ENCODE measurements at places on chromosomes 3 and 15.

DNA sequence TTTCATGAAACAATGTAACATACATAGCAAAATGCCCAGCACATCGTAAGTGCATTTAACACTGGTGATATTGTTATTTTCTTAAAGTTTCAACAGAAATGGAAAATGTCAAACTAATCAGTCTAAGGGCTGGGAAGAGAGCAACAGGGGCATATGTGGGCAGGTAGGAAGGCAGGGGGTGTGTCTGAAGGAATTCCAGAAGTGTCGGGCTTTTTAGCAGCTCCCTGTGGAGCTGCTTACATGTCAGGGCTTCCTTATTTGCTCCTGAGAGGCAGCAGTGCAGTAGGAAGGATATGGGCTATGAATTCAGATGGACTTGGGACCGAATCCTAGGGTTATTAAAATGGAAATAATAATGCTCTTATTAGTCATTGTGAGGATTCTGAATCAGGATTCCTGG lies 311.6 kb downstream of the CLSTN2 start:
- DNase-seq: no peak

- DNase-seq: no peak
These were observed 826 bp downstream of the LRRC58 start for GRCh38 chr3:120348065-120348990.

GRCh38 chr3:30321065-30321464 lies 285.3 kb upstream of the TGFBR2 start:
- no peak for DNase-seq

DNA sequence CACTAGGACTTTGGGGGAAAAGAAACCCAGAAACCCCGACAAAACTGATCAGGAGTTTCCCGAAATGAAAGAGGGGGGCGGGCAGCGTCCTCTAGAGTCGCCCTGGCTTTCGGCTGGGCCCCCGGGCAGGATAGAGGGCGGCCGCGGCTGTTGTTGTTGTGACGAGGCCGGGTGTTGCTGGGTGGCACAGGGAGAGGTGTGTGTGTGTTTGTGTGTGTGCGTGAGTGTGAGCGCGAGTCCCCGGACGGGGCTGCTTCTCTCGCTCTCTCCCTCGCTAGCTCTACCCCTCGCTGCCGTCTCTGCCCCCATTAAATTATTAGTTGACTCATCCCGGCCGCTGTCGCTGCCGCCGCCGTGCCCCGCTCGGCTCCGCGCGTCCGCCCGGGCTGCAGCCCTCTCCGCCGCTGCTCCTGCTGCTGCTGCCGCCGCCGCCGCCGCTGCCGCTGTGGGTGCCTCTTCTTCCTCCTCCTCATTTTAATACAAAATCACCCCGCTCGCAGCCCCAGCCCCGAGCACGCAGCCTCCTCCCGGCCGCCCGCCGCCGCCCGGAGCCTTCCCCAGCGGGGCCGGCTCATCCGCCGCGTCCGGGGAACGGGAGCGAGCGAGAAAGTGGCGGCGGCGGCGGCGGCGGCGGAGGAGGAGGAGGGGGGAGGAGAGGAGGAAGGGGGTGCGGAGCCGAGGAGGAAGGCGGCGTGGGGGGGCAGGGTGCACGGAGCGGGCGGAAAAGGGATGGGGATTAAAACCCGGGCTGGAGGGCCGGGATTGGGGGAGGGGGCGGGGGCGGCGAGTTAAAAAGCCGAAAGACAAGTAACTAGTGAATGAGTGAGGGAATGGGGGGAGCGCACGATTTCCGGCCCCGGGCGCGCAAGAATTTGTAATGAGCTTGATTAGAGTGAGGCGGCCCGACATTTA lies at the start of gene SATB1:
Gene SATB1 (minus strand): TSS at position 611 of the 912 bp plus-strand sequence. CDS start 4,372 bp downstream, outside the sequence.
- DNase-seq: no peak

GRCh38 chr3:160797356-160797755 lies 41.3 kb downstream of the PPM1L start:
- DNase-seq: no peak

DNA sequence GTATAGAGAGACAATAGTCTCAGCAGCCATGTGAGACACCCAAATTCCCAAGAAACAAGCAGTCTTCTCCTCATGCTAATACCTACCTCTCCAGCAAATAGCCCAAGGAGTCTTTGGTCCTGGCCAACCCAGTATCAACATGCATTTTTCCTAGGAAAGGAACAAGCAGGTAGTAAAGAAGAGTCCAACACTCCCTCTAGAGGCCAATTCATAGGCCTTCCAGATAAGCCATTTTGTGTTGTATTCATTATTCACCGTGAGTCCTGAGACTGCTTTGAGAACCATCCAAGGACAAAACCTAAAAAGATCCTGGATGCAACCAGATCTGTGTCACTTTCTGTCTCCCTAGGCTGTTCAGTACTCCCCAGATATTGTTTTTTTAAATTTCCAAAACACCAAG lies 63.6 kb upstream of the SNTN start:
- no peak for DNase-seq

GRCh38 chr15:62452667-62453066 lies 287.6 kb upstream of the C2CD4B start:
- no peak for DNase-seq

DNA sequence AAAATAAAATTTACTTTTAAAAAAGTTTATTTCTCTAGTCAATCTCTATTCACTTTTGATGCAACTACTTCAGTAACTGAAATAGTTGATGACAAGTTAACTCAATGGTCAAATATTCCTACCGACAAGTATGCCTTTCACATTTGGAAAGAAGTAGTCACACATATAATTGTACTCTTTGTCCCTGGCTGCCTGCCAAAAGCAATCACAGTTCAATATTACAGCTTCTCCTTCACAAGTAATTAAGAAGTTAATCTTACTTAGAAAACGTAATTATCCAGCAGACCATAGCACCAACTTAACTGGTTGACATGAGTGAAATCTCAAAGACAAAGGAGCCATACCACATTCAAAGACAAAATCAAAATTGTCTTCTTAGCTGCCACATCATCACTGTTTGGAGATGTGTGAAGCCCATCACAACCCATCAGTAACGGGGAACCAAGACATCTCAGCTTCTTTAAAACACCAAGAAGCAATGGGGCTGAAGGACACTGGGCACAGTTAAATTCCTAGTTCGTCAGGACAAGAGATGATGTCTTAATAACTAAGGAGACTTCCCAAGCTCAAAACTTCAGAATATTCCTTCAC lies 86.1 kb downstream of the PLCH1 start:
- no peak for DNase-seq

DNA sequence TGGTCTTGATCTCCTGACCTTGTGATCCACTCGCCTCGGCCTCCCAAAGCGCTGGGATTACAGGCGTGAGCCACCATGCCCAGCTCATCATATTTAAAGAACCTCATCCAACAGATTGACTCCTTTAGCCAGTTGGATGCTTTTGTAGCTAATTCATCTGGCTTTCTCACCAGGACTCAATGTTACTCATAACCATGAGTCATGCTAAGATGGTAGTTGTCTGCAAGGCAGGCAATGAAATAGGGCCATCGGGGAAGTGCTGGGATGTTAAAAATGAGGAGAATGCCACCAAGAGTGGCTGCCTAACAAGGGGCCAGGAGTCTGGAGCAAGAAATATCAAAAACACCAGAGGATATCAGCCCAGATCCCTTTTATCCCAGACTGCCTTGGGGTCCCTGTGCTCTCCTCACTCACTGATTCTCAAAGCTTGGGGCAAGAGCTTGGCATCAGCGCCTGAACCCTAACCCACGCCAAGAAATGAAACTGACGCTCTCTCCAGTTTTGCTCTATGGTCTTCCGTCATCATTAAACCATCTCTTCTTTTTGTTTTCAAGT lies 7.4 kb upstream of the PCOLCE2 start:
- DNase-seq: no peak

DNA sequence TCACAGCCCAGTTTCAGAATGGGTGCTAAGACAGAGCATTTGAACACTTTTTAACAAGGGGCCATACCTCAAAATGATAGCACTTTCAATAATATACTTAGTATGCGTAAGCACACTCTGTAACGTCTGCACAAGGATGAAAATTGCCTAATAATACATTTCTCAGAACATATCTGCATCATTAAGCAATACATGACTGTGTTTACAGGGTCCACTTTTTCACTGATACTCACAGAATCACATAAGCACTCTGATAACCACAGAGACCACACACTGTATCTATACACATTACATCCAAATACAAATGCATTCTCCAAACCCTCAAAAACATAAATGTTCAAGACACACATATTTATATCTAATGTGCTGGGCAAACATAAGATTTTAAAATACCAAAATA lies 79.8 kb downstream of the NR1I2 start:
- no peak for DNase-seq

GRCh38 chr3:36596419-36596818 lies 167.9 kb downstream of the DCLK3 start:
- no peak for DNase-seq

DNA sequence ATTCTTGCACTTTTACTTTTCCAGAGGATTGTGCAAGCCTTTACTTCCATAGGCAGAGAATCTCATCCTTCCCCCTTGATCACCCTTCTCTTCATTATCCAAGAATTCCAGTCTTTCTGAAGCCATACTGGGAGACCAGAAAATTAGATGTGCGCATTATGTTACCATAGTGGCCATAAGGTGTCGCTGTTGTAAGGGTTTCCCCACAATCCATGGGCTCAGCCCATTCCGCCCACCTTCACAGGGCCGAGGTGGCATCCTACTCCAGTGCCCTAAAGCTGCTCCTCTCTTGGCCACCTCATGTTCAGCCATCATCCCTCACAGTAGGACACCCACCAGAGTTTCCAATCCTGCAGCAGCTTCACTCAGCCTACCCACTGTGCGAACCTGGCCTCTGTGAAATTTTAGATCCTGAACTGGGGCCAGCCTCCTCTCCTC lies 35.0 kb downstream of the CTSH start:
- DNase-seq: no peak

DNA sequence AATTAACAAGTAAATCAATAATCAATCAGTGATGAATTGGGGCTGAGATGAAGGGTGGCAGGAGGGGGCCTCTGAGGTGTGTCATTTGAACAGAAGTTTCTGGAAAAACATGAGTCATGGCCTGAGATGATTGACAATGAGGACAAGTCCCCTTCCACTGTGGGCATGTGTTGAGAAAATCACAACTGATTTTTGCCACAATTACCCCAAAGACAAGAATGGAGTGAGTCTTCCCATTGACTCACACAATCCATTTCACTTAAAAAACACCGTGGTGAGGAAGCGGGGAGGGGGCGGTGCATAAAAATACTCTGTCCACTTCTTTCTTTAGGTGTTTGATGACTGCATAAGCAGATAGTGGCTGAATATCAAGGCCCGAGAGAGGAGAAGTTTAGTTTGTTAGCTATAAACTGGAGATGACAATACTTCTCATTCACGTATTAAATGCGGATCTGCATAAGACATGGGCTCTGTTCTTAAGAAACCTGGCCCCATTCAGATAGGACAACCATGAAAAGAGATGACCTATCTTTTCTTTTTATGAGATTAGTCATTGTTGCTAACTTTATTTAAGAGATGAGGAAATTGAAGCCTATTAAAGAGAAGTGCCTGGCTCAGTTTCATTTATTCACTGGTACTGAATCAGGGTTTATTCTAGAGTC lies 34.7 kb downstream of the SHC4 start:
- no peak for DNase-seq

- no peak for DNase-seq
These were observed 26.6 kb upstream of the B3GNT5 start for GRCh38 chr3:183226333-183226890.

GRCh38 chr3:8147711-8148110 lies 353.9 kb upstream of the LMCD1 start:
- no peak for DNase-seq

DNA sequence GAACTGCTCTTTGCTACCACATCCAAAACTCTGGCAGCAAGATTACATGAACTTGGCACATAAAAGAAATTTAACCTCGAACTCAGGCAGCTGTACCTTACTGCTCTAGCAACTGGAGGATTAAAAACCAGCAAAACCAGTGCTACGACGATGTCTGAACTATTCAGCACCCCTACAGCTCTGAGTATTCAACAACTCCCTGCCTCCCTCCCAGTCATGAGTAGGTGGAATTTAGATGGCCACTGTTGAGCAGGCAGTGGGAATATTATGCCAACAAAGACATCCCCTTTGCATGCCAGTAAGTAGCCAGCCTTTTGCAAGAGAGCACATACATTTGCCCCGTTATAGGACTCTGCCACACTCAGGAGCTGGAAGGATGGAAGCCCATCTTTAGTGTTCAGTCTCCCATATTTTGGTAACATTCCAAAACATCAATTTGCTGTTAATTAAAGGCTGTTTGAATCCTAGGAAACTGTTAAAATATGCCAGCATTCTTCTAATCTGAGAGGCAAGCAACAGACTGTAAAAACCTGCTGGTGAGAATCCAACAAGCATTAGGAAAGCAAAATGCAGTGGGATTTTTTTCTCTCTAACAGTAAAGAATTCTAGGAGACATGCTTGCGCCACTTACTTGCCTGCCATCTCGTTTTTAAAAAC lies 85.4 kb downstream of the ZNF385D start:
- DNase-seq: no peak

DNA sequence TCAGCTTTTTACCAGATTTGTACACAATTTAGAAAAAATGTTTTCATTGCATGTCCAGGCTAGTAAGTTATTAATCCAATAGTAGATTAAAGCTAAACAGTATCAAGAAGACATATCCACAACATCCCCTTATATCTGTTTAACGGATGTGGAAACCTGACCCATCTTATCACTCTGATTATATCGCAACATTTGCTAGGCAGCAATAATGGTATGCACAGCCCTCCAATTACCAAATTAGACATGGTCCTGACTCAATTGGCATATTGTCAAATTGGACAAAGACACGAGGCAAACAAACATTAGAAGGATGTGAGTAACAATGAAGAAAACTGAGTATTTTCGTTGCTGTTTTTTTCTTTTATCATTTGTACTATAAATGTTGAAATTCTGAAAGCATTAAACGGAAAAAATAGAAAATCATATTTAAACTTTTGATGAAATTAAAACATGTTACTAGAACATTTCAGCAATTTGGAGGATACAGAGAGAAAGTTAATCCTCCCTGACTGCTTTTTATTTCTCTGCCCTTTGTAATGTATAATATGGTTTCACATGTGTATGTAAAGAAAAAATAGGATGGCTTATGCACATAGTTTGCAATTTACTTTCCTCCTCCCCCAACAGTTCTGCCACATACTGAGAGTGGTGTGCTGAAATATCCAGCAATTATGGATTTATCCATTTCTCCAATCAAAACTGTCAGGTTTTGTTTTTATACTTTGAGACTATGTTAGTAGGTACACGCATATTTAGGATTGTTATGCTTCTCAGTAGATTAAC lies 633.7 kb downstream of the ZIC1 start:
- DNase-seq: no peak

GRCh38 chr3:2535206-2535605 lies 436.5 kb downstream of the CNTN4 start:
- DNase-seq: no peak

GRCh38 chr3:177811112-177811511 lies 613.8 kb upstream of the TBL1XR1 start:
- DNase-seq: no peak

Measured in smooth muscle cell of the brain vasculature (primary cell).